ENCODE measurements at places on chromosomes 16 and 17.
A peak's percentile ranks its signal among the peaks of the same experiment; 100 is the strongest.

GRCh38 chr16:55678161-55678821, 22.5 kb downstream of the SLC6A2 start:
- DNase-seq: no peak

- DNase-seq: peak; percentile 57
Measured at GRCh38 chr16:25256695-25257469, 763 bp downstream of the ZKSCAN2 start.

GRCh38 chr16:64278196-64278595, 843.7 kb downstream of the CDH11 start:
- DNase-seq: no peak

- peak; percentile 45 for DNase-seq
Measured at GRCh38 chr17:56111706-56112485, 41.4 kb upstream of the ANKFN1 start.

DNA sequence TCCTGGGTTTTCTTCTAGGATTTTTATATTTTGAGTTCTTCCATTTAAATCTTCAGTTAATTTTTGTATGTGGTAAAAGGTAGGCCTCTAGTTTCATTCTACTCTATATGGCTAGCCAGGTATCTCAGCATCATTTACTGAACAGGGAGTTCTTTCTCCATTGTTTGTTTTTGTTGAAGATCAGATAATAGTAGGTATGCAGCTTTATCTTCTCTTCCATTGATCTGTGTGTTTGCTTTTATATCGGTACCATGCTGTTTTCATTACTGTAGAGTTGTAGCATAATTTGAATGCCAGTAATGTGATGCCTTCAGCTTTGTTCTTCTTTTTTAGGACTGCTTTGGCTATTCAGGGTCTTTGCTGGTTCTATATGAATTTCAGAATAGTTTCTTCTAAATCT, 77.3 kb downstream of the USP22 start:
- no peak for DNase-seq

GRCh38 chr17:63488851-63489250, 12.0 kb downstream of the ACE start:
- DNase-seq: no peak

DNA sequence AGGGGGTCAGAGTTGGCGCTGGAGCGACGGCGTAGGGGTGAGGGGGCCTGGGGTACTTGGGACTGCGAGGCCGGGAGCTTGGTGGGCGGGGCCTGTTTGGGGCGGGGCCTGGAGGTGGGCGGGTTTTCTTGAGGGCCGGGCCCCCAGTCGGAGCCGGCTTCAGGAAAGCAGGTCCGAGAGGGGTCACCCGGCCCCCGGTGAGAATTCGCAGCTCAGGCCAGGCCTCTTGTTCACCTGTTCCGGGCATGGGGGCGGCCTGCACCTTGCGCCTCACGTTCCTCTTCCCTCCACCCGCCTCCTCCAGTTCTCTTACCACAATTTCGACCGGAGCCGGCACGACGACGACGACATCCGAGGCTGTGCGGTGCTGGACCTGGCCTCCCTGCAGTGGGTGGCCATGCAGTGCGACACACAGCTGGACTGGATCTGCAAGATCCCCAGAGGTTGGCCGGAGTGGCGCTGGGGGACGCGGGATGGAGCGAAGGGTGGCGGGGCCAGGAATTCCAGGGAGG, 52.5 kb downstream of the MRC2 start:
- DNase-seq: no peak

Measured in DMS53 (cell line).